ENCODE measurements at places on chromosomes 2 and 18.

GRCh38 chr18:22282311-22283115 lies 113.1 kb downstream of the GATA6 start:
- no peak for DNase-seq

- no peak for DNase-seq
These were observed 2.5 kb downstream of the KCNF1 start for GRCh38 chr2:10914272-10914693.

DNA sequence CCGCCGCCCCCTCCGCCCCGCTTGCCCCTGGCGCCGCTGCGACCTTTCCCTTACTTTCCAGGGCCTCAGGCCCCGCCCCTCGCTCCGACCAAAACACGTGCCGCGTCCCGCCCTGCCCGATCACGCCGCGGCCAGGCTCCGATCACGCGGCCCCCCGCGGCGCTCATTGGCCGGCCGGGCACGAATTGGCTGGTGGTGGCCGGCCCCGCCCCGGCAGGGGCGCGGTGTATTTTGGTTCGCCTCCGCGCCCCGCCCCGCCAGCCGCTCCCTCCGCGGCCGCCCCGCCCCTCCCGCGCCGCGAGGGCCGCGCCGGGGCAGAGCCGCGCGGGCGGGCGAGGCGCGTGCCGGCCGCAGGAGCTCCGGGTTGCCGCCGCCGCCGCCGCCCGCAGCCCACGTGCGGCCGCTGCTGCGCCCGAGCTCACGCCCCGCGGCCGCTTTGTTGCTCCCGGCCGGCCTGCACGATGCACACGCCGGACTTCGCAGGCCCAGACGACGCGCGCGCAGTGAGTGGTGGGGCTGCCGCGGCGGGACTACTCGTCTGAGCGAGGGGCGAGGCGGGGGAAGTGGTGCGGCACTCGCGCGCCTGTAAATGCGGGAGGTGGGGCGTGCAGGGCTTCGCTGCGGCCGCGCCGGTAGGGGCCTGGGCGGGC lies at the start of gene KLF11:
KLF11 (plus strand) TSS at position 295 of the 650 bp plus-strand sequence; CDS start at position 462, 167 bp downstream.
- DNase-seq: peak; percentile 69

DNA sequence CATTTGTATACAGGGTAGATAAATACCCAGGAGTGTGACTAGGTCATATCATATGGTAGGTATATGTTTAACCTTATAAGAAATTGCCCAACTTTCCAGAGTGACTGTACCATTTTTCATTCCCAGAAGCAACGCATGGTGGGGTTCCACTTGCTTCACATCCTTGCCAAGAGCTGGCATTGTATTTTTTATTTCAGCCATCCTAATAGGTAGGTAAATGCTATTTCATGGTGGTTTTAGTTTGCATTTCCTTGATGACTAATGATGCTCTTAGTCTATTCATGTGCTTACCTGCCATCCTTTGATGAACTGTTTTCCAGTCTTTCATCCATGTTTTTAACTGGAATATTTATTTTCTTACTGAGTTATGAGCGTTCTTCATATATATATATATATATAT lies 51.9 kb downstream of the MAP4K3 start:
- no peak for DNase-seq

DNA sequence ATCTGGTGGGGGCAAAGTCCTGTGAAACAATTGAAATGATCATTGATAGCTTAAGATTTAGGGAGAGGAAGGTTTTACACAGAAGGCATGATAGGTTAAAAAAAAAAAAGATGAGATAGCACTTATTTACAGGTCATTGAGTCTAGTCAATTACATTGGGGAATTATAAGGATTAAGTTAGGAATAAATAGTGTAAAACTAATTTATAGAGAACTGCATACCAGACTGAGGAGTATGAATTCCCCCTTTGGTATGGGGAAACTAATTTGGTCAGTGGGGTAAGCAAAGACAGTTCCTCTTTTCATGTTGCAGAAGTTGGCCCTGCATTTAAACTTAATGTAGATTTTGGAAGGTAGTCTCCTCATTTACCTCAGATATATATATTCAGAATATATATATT lies 10.8 kb downstream of the GLS start:
- DNase-seq: no peak

- DNase-seq: no peak
These were observed 201.8 kb upstream of the ZNF521 start for GRCh38 chr18:25553631-25554263.

DNA sequence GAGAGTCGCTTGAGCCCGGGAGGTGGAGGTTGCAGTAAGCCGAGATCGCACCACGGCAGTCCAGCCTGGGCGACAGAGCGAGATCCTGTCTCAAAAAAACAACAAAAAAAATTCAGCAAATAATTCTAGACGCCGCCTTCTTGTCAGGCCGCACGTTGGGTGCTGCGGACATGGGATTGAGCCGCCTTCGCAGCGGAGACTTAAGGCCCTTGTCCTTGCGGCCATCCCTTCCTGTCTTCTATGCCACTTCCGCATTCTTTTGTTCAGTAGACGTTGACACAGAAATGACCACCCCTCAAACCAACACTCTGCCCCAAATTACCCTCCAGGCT lies 15.8 kb downstream of the PTPN18 start:
- DNase-seq: no peak

GRCh38 chr2:70745276-70745825 lies 22.6 kb downstream of the ADD2 start:
- no peak for DNase-seq

GRCh38 chr2:74474899-74475298 lies 2.4 kb upstream of the MRPL53 start:
- no peak for DNase-seq

DNA sequence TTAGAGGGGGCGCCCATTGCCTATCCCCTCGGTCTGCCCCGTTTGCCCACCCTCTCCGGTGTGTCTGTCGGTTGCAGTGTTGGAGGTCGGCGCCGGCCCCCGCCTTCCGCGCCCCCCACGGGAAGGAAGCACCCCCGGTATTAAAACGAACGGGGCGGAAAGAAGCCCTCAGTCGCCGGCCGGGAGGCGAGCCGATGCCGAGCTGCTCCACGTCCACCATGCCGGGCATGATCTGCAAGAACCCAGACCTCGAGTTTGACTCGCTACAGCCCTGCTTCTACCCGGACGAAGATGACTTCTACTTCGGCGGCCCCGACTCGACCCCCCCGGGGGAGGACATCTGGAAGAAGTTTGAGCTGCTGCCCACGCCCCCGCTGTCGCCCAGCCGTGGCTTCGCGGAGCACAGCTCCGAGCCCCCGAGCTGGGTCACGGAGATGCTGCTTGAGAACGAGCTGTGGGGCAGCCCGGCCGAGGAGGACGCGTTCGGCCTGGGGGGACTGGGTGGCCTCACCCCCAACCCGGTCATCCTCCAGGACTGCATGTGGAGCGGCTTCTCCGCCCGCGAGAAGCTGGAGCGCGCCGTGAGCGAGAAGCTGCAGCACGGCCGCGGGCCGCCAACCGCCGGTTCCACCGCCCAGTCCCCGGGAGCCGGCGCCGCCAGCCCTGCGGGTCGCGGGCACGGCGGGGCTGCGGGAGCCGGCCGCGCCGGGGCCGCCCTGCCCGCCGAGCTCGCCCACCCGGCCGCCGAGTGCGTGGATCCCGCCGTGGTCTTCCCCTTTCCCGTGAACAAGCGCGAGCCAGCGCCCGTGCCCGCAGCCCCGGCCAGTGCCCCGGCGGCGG lies 1.7 kb downstream of the MYCN start:
- DNase-seq: no peak

- DNase-seq: no peak
These were observed 142.0 kb upstream of the FSHR start for GRCh38 chr2:49296107-49296867.

- no peak for DNase-seq
These were observed 113.8 kb downstream of the GALNT1 start for GRCh38 chr18:35695384-35695783.

- DNase-seq: no peak
These were observed 5.2 kb downstream of the GNLY start for GRCh38 chr2:85699325-85699724.

DNA sequence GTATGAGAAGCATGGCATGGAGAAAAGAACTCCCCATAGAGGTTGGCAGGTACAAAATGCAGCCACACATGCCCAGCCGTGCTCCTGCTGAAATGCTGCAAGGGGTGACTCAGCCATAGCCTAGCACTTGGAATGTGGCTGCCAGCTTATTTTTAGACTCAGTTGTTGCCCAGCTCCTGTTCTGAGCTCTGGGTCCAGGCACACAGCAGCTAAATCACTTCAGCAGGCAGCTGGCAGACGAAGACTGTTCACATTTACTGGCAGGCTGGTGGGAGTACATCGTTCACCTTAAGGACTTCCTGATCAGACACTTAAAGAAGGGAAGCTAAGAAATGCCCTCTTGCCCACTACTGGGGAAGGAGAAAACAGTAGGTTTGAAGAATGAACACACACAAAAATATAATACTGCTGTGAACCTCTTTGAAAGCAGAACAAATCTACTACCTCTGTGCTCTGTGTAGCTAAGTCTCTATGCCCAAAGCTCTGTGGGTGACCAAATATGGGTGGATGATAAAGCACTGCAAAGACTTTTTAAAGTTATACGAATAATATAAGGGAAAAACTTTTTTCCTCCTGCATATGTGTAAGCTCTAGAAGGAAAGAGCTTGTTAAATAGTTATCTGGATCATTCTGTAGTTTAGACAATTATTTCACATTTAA lies 146.1 kb downstream of the LNPK start:
- no peak for DNase-seq

DNA sequence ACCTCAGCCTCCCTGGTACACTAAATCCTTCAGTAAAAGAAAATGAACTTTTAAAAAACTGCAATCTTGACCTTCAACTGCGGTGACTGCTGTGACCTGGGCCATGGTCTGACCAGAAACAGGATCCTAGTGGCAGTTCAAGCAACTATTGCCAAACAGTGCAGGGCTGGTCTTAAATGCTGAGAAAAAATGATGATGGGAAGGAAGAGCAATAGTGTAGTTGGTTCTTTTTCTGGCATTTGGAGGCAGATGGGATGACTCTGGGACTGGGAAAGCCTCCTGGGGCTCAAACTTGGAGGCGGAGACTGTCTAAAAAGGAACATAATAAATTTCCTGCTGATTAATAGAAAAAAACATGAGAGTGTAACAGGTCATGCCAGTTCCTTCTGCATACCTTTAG lies 45.4 kb downstream of the CHN1 start:
- DNase-seq: no peak

GRCh38 chr2:31980674-31981356 lies 30.0 kb downstream of the MEMO1 start:
- no peak for DNase-seq

DNA sequence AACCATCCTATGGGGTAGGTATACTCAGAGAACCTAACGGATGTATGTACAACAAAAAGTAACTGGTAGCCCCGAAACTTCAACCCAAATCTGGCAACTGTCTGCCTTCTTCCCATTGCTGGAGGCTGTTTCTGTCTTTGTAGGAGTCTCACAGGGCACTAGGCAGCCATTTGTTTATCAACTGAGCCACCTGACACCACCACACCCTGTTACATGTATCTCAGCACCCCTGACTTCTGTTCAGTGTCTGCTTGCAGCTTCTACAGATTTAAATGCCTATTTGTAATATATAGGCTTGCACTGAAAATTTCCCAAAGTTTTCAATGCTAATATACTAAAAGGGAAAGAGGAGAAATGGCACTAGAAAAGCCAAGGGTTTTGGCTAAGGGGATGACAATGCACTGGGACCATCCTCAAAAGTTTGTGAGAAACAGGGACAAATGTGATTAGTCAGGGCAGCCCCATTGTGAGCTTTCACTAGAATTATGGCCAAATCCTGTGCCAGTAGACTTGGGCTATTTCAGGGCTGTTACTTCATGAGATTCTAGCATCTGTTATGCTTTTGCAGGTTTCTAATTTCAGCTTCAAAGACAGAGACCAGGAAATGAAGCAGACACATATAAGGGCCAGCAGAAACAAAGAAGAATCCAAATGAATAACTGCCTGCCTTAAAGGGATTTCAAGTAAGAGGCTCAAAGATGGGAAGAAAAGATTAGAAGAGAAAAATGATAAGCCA lies 103.3 kb downstream of the MYO5B start:
- no peak for DNase-seq

GRCh38 chr2:189709501-189710221 lies 35.2 kb downstream of the ANKAR start:
- DNase-seq: no peak

- no peak for DNase-seq
These were observed 606.5 kb downstream of the CPS1 start for GRCh38 chr2:211162911-211163310.

DNA sequence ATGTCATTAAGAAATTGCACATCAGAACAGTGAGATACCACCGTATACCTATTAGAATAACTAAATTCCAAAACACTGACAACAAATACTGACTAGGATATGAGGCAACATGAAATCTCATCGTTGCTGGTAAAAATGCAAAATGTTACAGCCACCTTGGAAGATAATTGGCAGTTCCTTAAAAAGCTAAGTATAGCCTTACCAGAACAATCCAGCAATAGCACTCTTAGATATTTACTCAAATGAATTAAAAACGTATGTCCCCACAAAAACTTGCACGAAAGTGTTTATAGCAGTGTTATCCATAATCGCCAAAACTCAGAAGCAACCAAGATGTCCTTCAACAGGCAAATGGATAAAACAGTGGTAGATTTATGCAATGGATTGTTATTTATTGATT lies 241.7 kb downstream of the EPHA4 start:
- no peak for DNase-seq

- DNase-seq: no peak
These were observed 60.2 kb upstream of the MAP4K3 start for GRCh38 chr2:39497082-39497801.

DNA sequence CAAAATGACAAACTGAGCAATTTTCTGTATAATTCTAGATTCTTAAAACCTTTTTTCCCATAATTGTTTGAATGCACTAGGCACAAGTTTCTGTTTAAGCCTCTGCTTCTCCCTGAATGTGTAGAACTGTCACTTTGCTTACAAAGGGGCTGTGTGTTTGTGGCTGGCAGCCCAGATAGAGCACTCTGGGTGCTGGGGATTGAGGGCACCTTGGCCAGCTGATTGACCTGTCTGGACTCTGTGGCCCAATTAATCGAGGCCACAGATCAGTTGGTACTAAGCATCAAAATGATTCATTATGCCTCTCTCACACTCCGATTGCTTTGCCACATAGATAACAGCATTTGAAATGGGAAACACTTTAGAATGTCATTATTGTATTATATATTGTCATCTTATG lies 12.1 kb downstream of the ST8SIA3 start:
- no peak for DNase-seq

- no peak for DNase-seq
These were observed 123.1 kb downstream of the PRPF40A start for GRCh38 chr2:152594022-152594766.

- DNase-seq: no peak
These were observed 22.6 kb upstream of the CALCRL start for GRCh38 chr2:187470698-187471097.

DNA sequence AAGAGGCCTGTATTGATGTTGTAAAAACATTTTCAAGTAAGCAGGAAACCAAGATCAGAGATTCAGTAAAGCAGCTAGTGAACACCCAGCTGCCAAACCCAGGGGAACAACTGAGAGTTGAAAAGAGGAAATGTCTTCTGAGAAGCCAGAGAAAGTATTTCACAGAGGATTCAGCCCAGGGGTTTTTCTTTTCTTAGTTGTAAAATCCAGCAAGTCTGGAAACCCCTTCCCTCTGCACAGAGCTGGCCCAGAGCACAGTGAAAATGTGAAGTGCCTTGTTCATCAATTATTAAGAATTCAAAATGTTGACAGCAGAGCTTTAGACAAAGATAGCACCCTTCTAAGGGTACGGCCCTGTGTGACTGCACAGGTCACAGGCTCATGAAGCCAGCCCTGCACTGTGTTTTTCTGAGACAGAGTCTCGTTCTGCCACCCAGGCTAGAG lies 28.4 kb downstream of the AFF3 start:
- DNase-seq: no peak

GRCh38 chr2:3805201-3805939 lies 102.0 kb downstream of the DCDC2C start:
- DNase-seq: no peak

Measured in stimulated activated CD4-positive, alpha-beta T cell treated with anti-CD3 and anti-CD28 coated beads, Interleukin-1b, Interleukin-23, amount 100 ng/mL, for 1 hour (primary cell).